ENCODE measurements at places on chromosomes 16 and 17.

GRCh38 chr16:17015702-17016101 lies 455.1 kb downstream of the XYLT1 start:
- DNase-seq, result no peak
- H3K27me3 ChIP-seq, result no peaks in the 10 kb centered on the region
- H3K4me3 ChIP-seq, result no peak overlapping the region
- no peak overlapping the region for H3K27ac ChIP-seq
- H3K4me1 ChIP-seq, result no peaks in the 10 kb centered on the region
- H3K36me3 ChIP-seq, result no peaks in the 10 kb centered on the region

DNA sequence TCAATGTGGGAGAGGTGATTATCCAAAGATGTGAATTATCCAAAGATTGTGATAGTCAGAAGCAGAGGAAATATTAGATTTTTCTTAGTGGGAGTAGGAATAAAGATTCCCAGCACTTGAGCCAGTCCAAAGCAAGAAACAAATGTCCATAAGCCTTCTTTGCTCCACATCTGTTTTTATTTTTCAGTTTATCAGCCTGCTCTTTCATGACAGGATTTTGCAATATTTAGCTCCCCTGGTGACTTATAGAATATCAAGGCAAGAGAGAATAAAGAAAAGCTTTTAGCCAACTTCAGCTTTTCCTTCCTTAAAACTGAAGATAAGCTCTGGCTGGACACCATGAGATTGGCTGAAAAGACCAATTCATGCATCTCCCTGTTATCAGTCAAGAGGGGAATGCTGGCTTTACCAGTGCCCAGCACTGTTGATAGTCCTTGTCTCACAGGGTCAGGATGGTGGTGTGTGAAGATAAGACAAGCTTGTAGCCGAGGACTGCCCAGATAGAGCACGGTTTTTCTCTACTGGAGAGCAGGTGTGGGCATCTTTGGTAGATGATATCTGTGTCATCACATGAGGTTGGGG lies 706.5 kb downstream of the KCNJ2 start:
- DNase-seq, result no peak
- H3K4me3 ChIP-seq, result no peak overlapping the region
- H3K36me3 ChIP-seq, result no peaks in the 10 kb centered on the region
- H3K27ac ChIP-seq, result no peak overlapping the region

- H3K4me3 ChIP-seq, result no peak overlapping the region
- DNase-seq, result no peak
- no peak overlapping the region for H3K27ac ChIP-seq
- H3K27me3 ChIP-seq, result no peaks in the 10 kb centered on the region
Observed at GRCh38 chr17:56347639-56348038, 194.4 kb downstream of the ANKFN1 start.

DNA sequence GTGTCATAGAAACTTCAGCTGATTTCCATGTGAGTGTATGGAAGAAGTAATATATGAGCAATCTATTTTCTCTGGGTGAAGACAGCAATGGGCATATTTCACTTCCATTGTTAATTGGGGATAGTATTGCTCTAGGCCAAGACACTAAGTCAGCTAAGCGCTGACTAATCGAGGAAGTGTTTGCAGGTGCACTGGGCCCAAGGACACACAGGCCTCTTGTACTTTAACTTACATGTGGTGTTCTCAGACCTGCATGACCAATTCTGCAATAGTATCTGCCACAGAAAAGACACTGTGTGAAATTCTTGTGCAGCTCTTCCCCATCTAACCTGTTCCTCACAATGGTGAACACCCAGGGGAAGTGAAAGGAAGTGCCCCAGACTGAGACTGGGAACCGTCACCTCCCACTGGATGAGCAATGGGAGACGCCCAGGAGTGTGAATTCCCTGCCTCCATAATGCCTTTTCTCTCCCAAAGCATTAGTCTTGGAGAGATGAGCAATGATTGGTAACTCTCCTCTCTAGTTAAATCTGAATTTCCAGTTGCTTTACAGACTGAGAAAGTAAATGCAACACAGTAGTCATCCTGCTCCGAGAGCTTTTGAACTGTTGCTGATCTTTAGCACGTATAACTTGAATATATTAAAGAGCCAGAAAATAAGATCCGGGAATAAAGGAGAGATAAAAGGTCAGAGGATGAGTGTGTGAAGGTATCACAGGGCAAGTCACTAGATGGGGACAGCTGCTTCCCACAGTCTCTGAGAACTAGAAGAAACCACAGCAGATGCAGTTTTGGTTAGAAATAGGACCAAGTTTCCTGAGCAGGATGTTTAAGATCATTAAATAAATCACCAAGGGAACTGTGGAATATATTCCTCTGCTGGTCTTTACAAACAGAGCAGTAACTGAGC lies 82.6 kb downstream of the CDK5R1 start:
- H3K36me3 ChIP-seq, result no peaks in the 10 kb centered on the region
- peaks cover 4% of the 10 kb centered on the region for H3K4me1 ChIP-seq
- H3K4me3 ChIP-seq, result no peak overlapping the region

- H3K36me3 ChIP-seq, result no peaks in the 10 kb centered on the region
- H3K27me3 ChIP-seq, result no peaks in the 10 kb centered on the region
- no peak overlapping the region for H3K27ac ChIP-seq
Observed at GRCh38 chr16:65200857-65201256, 79.0 kb upstream of the CDH11 start.

DNA sequence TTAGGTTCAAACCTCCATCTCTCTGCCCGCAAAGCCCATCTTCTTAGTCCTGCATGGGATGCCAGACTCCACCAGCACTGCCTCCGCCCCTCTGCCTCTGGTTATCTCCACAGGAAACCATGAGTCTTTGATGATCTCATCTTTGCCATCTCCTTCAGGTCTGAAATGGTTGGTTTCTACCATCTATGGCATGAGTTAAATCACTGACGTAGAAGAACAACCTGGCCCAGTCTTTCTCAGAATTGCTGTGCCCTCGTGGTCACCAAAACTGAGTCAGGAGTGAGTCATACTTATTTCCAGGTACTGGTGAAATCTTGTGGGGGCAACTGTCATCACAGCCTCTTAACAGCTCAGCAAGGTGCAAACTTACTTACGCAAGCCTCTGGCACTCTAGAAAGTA lies 468.7 kb upstream of the C16orf82 start:
- DNase-seq, result peak; percentile 81
- H3K27me3 ChIP-seq, result peaks cover 33% of the 10 kb centered on the region
- no peak overlapping the region for H3K27ac ChIP-seq
- no peaks in the 10 kb centered on the region for H3K36me3 ChIP-seq

Measured in endodermal cell (in vitro differentiated cells).